ENCODE measurements at places on chromosomes 4 and X. TPM values are rescaled to one million over a fixed set of nuclear protein-coding genes. Genes with fewer than 3 reads are reported as not detected.

FAM184B gene
- total RNA-seq: 3.6 TPM

TMPRSS11F gene
- total RNA-seq: not detected

RBM3 gene
- 172 TPM for total RNA-seq

WDFY3 gene
- total RNA-seq: 208 TPM

ZFYVE28 gene
- 3.7 TPM for total RNA-seq

FAM236B gene
- total RNA-seq: not detected

AKAP14 gene
- total RNA-seq: 1.4 TPM

STARD8 gene
- total RNA-seq: 1.7 TPM

SAGE1 gene
- not detected for total RNA-seq

BEX2 gene
- 101 TPM for total RNA-seq

NSDHL gene
- 14.5 TPM for total RNA-seq

ADH4 gene
- total RNA-seq: not detected

F11 gene
- not detected for total RNA-seq

SLC16A2 gene
- total RNA-seq: 17.9 TPM

NUP62CL gene
- total RNA-seq: 0.16 TPM

NEK1 gene
- 31.5 TPM for total RNA-seq

PROM1 gene
- 43.5 TPM for total RNA-seq

CYSLTR1 gene
- total RNA-seq: 1.2 TPM

ARHGAP6 gene
- total RNA-seq: 0.78 TPM

RXFP1 gene
- total RNA-seq: 6.2 TPM

ALB gene
- total RNA-seq: 14.2 TPM

PRICKLE3 gene
- 0.47 TPM for total RNA-seq

RRAGB gene
- total RNA-seq: 62.1 TPM

DDIT4L gene
- 0.16 TPM for total RNA-seq

MAGEA6 gene
- total RNA-seq: not detected

NLGN4X gene
- 56.1 TPM for total RNA-seq

INPP4B gene
- total RNA-seq: 6.7 TPM

FOXP3 gene
- 0.16 TPM for total RNA-seq

CYTL1 gene
- 0.94 TPM for total RNA-seq

TCEAL7 gene
- total RNA-seq: 86.6 TPM

CPLX1 gene
- 1.6 TPM for total RNA-seq

NWD2 gene
- 44.5 TPM for total RNA-seq

DCLK2 gene
- total RNA-seq: 65.0 TPM

PTTG2 gene
- total RNA-seq: not detected

SMPX gene
- total RNA-seq: 0.31 TPM

PLAC1 gene
- not detected for total RNA-seq

XPNPEP2 gene
- total RNA-seq: 0.31 TPM

STS gene
- total RNA-seq: 4.4 TPM

MTMR1 gene
- 29.0 TPM for total RNA-seq

PCYT1B gene
- 22.5 TPM for total RNA-seq

CT45A1 gene
- not detected for total RNA-seq

ETNPPL gene
- total RNA-seq: 0.78 TPM

LONRF3 gene
- 1.9 TPM for total RNA-seq

ADRA2C gene
- 2.2 TPM for total RNA-seq

Data from occipital lobe (tissue), 3 donors.